ENCODE measurements at places on chromosomes 5 and 9. TPM values are rescaled to one million over a fixed set of nuclear protein-coding genes. Genes with fewer than 3 reads are reported as not detected.

- no peak for DNase-seq
Measured at GRCh38 chr5:172207511-172207910, 13.5 kb downstream of the EFCAB9 start.

DNA sequence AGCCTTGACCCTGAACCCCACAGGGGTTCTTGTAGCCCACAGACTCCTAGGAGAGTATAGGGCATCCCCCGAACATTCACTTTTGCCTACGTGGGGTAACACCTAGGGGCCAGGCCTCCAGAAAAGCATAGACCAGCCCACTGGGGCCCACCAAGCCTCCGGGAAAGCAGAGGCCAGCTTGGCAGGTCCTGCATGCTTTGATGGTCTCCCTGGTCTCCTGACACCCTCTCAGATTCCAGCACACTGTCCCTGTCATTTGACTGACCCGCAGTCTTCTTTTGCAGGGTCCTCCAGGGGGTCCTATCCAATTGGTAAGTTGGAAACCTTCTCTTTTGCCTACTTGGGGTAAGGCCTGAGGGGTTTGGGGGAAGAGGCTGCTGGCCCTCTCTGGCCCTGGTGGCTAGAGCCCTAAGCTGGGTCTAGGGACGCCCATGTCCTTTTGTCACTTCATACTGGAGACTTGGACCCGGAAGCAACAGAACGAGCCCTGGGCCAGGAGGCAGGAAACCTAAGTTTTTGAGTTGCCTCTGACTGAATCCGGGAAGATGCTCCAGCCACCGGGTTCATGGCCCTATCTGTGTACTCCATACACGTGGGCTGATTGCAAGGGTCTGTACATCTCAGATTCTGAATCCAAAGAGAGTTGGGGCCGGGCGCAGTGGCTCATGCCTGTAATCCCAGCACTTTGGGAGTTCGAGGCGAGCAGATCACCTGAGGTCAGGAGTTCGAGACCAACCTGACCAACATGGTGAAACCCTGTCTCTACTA is 20.9 kb upstream of the ORM1 start:
- DNase-seq = no peak

GRCh38 chr5:39428640-39429039 is 3.9 kb upstream of the DAB2 start:
- DNase-seq = no peak

- peak; percentile 45 for DNase-seq
Measured at GRCh38 chr9:76987594-76988200, 31.8 kb upstream of the FOXB2 start.

GRCh38 chr9:76729116-76729515 is 35.1 kb upstream of the PCA3 start:
- no peak for DNase-seq

- DNase-seq = no peak
Measured at GRCh38 chr5:95148453-95148852, 136.4 kb downstream of the MCTP1 start.

DNA sequence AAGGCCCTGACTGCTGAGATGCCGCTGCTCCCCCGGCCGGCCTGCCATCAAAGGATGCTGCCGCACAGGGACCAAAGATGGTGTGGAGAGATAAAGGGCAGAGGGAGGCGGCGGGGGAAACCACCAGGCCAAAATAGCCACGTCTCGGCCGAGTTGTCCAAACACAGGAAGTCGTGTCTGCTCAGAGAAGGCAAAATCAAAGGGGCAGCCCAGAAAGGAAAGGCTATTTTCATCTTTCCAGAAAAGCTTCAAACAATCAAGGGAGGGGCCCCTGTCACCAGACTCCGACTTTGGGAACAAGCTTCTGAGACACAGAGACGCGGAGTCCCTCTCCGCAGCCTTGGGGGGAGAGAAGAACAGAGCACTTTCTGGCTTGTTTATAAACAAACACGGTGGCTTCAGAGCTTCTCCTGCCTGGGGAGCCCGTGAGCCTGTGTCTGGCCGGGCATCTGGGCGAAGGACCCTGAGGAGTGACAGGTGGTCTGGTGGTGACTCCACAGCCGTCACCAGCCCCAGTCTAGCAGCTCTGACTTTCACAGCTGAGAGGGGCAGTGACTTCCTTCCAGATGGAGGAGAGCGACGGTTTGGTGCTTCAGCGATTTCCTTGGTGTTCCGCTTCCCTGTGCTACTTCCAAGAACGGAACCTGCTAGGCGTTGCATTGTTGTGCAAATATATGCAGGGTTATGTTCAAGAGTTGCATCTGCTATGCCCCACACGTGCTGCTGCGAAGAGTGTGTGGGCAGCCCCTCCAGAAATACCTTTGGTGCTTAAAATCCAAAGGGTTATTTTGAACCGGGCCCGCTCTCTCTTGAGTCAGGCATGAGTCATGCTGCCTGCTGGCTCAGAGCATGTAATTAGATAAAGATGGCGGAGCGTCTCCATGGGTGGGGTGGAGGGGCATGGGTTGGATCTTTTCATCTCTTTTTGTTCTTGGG is 24.0 kb downstream of the ADAMTSL2 start:
- DNase-seq = peak; percentile 76

DNA sequence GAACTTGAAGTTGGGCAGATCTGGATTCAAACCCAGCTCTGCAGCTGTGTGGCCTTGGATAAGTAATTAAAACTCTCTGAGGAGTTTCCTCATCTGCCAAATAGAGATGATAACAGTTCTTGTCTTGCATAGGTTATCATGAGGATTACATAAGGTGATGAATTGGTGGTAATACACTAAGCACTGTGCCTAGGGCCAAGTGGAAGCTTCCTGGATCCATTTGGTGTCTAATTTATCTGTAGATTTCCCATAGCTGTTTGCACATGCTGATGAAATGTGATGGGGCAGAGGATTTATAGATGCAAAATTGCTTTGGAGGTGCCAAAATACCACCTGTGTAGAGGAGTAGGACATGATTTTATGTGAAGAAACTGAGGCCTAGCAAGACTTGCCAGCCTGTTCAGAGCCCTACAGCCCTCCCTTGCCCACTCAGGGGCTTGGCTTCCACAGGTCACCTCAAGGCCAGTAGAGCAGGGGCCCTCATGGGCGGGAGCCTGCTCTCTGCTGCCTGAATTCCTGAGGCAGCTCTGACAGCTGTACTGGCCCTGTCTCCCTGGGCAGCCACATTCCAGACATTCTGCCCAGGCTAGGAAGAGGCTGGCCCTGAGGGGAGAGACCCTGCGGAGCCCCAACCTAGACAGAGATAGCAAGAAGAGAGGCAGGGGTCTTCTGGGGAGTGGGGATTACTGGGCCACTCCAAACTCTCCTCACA is 5.9 kb upstream of the FAT2 start:
- DNase-seq = no peak

- DNase-seq = peak; percentile 62
Measured at GRCh38 chr9:100216178-100216787, 117.2 kb downstream of the INVS start.

GRCh38 chr9:125997196-125997823 is 250.1 kb downstream of the PBX3 start:
- no peak for DNase-seq

- no peak for DNase-seq
Measured at GRCh38 chr5:175059687-175060211, 335.4 kb downstream of the MSX2 start.

- no peak for DNase-seq
Measured at GRCh38 chr9:19101203-19101602, 1.5 kb downstream of the HAUS6 start.

DNA sequence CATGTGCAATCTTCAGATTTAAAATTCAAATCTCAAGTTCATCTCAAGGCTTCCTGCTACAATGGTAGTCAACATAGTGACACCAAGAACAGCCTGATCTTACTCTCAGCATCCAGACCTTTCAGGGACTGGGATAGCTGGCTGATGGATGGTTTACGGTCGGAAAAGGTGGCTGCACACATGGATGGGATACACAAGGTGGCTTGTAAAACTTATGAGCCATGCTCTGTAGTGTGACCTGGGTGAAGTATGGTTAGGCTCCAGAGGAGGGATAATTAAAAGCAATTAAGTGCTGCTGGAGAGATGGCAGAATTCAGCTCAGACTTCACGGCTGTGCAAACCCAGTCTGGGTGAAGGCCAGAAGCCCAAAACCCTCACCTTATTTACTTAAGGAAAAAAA is 379.5 kb downstream of the NFIB start:
- DNase-seq = no peak

DNA sequence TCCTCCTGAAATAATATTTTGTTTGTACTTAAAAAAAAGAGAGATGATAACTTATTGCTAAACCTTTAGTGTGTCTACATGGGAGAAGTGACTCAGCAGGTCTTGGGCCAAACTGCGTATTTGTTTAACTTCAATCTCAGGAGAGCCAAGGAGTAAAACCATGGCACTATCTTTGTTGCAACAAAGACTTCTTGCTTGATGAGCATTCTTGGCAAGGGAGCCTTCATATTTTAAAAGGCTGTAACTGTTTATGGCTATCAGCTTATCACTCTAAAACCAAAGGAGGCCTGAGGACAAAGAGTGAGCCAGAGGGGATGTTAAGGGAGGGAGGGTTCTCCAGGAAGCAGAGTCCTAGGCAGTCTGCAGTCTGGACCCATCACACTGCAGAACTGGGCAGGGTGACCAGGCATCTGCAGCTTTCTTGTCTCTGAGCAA is 216.2 kb upstream of the S1PR3 start:
- peak; percentile 97 for DNase-seq

DNA sequence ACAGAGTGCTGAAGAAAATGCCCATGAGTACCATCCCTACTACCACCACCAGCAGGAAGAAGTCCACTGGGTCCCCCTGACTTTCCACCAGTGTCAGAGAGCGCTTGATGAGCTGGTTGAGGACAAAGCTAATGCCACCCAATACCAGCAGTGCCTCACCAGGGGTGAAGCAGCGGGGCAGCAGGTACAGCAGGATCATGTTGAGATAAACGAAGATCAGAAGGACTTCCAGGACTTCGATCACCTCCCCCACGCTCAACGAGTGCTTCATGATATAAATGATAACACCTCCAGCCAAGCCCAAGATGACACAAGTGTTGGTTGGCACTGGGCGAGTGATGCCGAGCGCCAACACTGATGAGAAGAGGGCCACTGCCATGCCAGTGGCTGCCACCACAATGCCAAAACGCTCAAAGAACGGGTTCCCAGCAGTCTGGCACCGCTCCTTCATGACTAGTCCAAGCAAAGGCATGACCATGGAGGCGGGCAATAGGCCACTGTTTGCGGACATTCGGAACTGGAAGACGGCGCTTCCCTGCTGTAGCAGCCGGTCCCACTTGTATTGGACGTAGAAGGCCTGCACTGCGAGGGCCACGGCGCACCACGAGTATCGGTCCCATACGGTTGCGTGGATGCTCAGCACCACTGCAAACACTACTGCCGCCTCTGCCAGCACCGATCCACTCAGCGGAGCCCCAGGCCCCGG is 679 bp downstream of the DOLK start:
- DNase-seq = peak; percentile 21

DNA sequence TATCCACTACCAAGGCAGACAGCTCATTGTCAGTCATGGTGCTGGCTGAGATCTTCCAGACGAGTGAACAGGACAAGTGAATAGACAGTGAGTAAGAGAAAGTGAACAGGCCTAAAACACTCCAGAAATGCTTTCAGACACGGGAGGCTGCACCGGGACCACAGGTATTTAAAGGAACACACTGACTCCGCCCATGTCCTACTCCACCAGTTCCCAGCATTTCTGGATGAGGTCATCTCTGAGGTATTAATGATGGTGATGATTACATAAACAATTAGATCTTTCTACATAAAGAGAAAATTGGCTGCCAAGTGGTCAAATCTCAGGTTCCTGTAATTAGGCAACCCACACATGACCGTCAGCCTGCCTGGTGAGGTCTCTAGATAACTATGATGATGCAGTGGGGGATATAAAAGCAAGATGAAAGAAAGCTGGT is at the start of gene ACTBL2:
ACTBL2 (minus strand) TSS at position 141 of the 436 bp plus-strand sequence; CDS start at position 37, 104 bp downstream.
- peak; percentile 88 for DNase-seq

GRCh38 chr9:16217943-16218701 is 652.3 kb downstream of the BNC2 start:
- no peak for DNase-seq

DNA sequence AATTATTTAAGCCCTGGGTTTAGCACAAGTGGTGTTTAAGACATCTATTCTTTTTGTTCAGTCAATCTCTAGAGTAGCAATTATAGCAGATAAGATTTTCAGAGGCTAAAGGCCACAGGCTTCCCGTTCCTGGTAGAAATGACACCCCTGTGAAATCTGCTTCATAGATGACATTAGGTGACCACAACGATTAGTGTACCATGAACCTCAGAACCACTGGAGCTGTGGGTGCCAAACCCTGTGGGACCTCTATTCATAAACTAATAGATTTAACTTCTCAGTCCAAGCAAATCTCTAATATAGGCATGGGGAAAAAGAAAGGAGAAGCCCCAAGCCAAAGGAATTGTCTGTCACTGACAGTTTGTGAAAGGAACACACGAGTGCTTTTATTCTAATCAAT is 207.4 kb downstream of the ARRDC3 start:
- no peak for DNase-seq

GRCh38 chr5:6861667-6862066 is 148.4 kb downstream of the TENT4A start:
- no peak for DNase-seq

- DNase-seq = no peak
Measured at GRCh38 chr9:124268661-124269060, 10.9 kb downstream of the NEK6 start.

- DNase-seq = no peak
Measured at GRCh38 chr5:91386120-91386519, 3.0 kb upstream of the ARRDC3 start.

GRCh38 chr5:98968056-98968564 is 39.3 kb upstream of the CHD1 start:
- DNase-seq = no peak

DNA sequence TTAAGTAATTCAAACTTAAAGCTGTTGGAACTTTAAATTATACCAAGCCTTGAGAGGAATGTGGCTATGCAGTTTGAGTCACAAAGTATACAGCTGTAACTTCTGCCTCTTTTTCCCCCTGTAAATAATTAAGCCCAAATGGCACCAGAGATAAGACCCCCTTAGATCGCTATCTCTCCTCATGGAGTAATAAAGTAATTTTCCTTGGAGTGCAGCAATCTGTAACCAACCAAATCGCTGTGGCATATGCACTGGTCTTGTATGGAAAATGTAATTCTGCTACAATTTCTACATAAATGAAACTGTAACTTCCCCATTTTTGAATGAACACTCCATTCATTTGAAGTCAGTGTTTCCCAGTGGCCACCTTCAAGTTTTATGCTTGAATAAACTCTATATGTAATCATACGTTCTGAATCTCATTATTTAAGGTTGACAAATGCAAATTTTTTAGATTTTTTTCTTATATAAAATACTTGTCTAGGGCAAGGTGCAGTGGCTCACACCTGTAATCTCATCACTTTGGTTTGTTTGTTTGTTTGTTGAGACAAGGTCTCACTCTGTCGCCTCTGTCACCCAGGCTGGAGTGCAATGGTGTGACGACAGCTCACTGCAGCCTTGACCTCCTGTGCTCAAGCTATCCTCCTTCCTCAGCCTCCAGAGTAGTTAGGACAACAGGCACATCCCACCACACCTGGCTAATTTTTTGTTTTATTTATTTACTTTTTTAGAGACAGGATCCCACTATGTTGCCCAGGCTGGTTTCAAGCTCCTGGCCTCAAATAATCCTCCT is 12.3 kb downstream of the SUSD1 start:
- DNase-seq = no peak

The ENTPD8 gene
- total RNA-seq = not detected

The PTGS1 gene
- 10.4 TPM for total RNA-seq

The GRIA1 gene
- total RNA-seq = 22.5 TPM

The DOCK2 gene
- 7.3 TPM for total RNA-seq

The COL27A1 gene
- 23.3 TPM for total RNA-seq

All from fibroblast of villous mesenchyme (primary cell).